Stimulated activated CD4-positive, alpha-beta T cell treated with anti-CD3 and anti-CD28 coated beads, Interleukin-12 subunit alpha, Interleukin-12 subunit beta, amount 100 ng/mL, for 4 hours (primary cell): ENCODE measurements at places on chromosomes 3 and 15.
A peak's percentile ranks its signal among the peaks of the same experiment; 100 is the strongest.

GRCh38 chr15:67184208-67184925 is 70.1 kb downstream of the AAGAB start:
- DNase-seq, result no peak

DNA sequence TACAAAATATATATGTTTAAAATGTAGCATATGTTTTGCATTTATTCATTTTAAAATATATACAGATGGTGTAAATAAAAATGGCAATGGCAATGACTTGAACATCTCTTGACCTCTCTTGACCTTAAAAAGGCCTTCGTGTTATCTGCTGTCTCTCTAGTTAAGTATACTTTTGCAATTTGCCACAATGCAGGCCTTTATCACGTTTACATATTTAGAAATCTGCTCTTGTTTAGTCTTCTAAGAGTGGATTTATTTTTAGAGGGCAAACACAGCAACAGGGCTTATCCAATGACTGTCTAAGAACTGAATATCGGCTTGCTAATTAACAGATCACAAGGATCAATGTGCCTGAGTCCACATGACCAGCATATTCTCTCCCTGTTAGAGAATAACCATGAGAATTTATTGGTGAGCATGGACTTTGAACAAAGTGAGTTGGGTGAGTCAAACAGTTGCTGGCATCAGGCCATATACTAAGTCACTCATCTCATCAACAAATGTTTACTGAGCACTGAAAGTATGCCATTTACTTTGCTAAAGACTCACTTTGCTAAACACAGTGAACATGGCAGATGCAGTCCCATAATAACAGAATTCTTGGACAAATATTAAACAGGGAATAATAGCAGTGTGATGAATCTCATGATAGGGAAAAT is 48.2 kb downstream of the MDFIC2 start:
- no peak for DNase-seq

GRCh38 chr3:23754215-23754614 is 51.5 kb upstream of the UBE2E1 start:
- DNase-seq, result no peak

GRCh38 chr15:66873856-66874255 is 171.8 kb downstream of the SMAD6 start:
- DNase-seq, result no peak

DNA sequence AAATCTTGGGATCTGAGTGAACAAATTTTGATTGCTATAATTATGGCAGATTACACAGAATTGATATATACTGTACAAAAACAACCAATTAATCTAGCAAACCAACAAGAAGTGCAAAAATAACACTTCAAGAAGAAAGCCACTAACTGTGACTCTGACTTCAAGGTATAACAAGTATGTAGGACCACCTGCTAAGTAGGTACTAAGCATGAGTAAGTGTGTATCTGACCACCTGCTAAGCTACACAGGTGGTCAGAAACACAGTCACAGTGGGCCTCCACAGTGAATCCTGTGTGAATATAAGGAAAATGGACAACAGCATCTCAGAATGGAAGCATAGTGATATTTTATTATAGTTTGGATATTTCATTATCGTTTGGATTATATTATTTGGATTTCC is 14.8 kb upstream of the PLSCR4 start:
- DNase-seq, result no peak

- DNase-seq, result no peak
Measured at GRCh38 chr3:155078711-155079467, 1.2 kb upstream of the MME start.

GRCh38 chr3:166453478-166453877 is 616.3 kb upstream of the BCHE start:
- no peak for DNase-seq

- no peak for DNase-seq
Measured at GRCh38 chr3:187720337-187720670, 17.9 kb upstream of the RTP2 start.

DNA sequence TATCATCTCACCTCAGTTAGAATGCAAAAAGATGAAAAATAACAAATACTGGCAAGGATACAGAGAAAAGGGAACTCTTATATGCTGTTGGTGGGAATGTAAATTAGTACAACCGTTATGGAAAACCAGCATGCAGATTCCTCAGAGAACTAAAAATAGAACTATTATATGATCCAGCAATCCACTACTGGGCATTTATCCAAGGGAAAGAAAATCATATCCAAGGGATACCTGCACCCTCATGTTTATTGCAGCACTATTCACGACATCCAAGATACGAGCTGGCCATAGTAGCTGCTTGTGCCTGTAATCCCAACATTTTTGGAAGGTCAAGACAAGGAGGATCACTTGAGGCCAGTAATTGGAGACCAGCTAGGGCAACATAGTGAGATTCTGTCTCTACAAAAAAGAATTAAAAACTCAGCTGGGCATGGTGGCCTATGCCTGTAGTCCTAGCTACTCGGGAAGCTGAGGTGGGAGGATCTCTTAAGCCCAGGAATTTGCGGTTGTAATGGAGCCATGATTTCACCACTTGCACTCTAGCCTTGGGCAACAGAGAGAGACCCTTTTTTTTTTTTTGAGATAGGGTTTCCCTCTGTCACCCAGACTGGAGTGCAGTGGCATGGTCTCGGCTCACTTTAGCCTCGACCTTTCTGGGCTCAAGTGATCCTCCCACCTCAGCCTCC is 26.6 kb downstream of the USP50 start:
- DNase-seq, result no peak

DNA sequence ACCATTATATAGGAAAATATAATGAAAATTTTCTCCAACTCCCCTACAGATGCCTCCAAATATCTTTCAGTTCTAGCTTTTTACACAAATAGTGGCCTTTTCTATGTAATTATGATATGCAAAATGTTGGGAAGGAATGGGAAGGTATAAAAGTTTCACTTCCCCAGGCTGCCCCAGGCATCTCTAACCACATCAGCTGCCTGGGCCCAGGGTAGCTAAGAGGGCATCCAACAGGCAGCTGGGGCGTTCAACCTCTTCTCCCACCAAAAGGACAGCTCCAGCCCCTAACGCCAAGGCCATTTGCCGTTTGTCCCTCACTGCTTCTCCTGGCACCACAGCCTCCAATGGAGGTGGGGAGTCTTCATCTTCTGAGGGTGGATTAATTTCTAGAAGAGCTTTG is 188.1 kb upstream of the TSC22D2 start:
- DNase-seq, result no peak

DNA sequence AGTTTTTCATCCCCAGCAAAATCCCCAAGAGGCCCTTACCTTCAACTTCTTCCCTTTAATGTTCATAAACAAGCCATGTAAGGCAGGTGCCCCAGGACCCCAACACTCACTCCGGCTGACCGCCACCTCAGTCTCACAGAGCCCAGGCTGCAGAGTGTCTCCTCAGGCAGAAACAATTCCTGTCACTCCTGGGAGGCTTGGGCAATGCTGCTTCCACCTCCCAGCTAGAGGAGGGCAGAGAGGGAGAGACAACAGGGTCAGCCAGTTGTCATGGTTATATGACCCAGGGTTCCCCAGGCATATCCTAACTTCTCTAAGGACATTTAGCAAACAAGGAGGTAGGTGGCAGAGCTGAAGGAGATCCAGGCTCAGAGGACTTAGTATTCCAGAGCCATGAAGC is at the start of gene PLIN1:
Gene PLIN1, minus strand, starts transcription at position 156 of the 400 bp plus-strand sequence. CDS start 1,878 bp downstream, outside the sequence.
- no peak for DNase-seq

DNA sequence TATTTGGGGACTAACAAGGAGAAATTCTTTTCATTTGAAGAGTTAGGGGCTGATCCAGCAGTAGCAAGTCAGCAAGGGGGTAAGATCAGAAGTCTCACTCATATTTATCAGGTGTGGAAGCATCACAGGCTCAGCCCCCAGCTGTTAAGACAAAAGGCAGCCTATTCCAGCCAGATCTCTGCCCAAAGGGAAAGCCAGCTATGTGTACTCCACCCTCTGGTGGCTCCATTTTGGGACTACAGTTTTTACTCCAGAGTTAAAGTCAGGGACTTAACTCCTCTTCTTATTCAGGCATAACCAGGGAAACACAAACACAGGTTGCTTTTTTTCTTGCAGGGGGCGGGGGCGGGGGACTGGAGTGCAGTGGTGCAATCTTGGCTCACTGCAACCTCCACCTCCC is 19.2 kb downstream of the UBP1 start:
- DNase-seq, result no peak

DNA sequence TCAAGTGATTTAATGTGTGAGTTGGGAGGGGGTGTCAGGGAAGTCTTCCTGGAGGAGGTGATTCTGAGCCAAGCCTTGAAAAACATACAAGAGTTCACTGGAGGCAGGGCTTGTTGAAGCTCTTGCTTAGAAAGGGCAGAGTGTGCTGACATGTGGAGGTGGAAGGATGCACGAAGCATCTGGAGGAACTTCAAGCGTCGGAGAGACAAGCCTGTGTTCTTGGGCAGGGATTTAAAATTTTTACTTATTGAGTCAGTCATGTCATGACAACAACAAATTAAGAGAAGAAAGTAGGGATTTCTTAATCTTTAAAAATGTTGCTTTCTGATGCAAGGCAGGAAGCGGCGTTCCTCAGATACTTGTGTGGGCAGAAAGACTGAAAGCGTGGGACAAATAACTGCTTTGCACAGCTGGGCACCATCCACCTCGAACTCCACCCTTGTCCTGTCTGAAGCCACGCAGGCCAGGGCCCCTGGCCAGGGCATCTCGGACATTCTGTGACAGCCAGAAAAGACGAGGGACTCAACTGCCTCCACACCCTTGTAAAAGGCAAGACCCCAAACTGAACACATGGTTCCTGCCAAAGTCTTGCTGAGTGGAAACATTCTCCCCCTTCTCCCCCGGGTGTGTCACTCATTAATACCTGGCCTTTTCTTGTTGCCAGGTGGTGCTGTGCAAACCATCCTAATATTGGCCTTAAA is 6.9 kb upstream of the IL16 start:
- DNase-seq, result no peak

DNA sequence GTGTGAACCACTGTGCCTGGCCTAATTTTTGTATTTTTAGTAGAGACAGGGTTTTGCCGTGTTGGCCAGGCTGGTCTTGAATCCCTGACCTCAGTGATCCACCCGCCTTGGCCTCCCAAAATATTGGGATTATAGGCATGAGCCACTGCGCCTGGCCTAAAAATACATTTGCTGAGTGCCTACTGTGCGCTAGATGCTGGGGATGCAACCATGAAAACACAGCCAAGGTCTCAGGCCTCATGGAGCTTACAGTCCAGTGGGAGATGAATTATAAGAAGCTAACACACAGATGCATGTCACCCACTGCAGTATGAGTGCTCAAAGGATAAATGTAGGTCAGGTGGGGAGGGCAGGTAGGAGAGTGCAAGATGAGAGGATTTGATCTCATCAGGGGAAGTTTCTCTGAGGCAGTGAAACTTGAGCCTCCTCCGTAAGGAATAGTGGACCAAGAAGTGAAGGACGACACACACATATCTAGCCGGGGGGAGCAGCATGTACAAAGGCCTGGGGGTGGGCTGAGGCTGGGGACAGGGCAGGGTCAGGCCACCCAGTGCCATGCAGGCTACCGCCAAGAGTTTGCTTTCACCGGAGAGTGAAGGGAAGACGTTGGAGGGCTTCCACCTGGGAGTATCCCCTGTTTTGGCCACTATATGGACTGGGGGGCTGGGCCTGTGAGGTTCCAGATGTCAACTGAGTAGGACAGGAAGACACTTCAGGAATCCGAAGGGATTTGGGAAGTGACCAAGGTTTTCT is 24.3 kb downstream of the IRAK2 start:
- DNase-seq, result no peak

DNA sequence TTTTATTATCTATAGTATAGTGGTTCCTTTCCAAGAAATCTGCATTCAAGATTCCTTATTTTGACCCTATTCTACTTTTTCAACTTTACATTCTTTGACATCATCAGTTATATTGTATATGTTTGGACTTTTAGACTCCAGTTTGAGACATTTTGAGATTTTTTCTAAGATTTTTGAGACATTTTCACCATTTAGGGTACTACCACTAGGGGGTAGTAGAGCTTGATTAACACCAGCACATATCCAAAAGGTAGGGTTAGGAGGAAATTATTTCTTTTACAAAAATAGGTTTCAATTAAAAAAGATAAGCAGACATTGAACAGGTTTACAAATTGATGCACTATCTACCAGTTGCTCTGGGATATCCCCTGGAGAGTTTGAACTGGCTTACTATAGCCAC is 262.5 kb downstream of the SCAPER start:
- DNase-seq, result no peak

DNA sequence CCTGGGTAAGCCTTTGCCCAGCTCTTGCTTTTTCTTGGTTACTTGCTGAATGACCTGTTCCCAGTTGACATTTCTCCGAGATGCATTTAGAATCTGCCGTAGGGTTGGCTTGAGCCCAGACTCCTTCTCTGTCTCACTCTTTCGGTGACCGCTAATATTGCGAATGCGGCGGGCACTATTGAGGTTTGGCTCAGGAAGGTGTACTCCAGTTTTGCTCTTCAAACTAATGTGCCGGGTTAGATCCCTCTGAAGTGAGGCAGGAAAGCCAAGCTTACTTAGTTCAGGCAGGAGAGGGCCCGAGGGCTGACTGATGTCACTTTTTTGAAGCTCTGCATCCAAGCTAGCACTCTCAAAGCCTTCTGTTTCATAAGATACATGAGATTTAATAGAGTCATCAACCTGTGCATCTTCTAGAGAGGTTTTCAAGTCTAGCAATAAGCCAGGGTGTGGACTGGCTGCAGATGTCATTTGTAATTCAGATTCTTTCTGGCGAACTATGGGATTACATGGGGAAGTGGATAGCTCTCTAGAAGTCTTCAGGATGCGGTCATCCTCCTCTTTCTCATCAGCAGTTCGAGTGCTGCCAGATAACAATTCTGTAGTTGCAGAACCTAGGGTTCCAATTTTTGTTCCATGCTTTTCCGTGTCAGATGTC is 41.0 kb downstream of the ZNF106 start:
- DNase-seq, result no peak

DNA sequence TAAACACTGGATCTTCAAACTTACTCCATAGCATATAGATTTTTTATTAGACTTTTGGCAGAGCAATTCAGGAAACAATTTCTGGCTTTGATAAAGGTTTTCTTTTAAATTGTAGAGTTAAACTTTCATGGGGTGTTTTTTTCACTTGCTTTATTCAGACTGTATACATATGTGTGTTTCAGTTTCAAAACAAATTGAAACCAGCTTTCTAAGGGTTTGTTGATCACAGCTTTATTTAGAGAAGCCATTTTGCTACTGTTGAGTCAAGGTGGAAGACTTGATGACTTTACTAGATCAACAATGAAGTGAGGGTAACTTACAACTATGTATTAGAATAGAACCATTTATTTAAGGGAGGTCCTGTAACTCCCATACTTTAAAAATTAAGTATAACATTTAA is 6.2 kb downstream of the UBE2E1 start:
- no peak for DNase-seq

- DNase-seq, result no peak
Measured at GRCh38 chr3:29079358-29079757, 201.5 kb upstream of the RBMS3 start.

- DNase-seq, result no peak
Measured at GRCh38 chr3:97970956-97971620, 1.1 kb downstream of the RIOX2 start.

- no peak for DNase-seq
Measured at GRCh38 chr15:35126236-35126635, 41.1 kb upstream of the NANOGP8 start.

DNA sequence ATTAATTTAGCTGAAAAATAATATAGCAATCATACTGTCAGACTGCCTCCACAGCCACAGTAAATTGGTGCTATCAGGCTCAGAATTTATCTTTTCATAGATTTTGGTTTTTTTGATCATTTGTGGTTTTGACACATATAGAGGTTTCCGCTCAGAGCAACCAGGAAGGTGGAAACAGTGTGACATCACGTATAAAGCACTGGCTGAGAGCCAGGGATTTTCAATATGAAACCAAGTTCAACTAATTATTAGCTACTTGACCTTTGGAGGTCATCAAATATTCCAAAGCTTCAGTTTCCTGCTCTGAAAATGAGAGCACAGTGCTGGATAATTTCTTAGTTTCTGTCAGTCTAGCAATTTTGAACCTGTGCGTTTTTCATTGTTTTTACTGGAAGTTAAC is 433.8 kb upstream of the SUCLG2 start:
- DNase-seq, result peak; percentile 5
